ENCODE measurements at places on chromosomes 2 and 18.
A peak's percentile ranks its signal among the peaks of the same experiment; 100 is the strongest.

GRCh38 chr2:239143858-239144712 lies 256.7 kb downstream of the HDAC4 start:
- peak; percentile 37 for DNase-seq

DNA sequence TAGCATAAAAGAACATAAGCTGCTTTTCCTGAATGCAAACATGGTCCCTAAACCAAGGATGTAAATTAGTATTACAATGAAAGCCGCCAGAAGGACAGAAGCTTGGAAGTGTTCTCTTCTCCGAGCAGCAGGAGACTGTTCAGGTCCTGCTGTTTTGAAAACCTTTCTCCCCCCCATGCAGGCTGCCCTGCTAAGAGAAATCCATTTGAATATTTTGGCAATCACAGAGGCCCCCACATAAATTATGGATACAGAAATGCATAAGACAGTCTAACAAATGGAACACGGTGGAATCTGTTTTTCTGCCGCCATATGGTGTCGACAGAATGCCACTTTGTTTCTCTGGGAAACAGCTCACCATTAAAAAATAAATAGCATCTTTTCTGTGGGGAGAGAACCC lies 600.4 kb upstream of the KLHL29 start:
- DNase-seq, result no peak

GRCh38 chr18:76699923-76700322 lies 122.4 kb upstream of the ZNF236 start:
- DNase-seq, result no peak

DNA sequence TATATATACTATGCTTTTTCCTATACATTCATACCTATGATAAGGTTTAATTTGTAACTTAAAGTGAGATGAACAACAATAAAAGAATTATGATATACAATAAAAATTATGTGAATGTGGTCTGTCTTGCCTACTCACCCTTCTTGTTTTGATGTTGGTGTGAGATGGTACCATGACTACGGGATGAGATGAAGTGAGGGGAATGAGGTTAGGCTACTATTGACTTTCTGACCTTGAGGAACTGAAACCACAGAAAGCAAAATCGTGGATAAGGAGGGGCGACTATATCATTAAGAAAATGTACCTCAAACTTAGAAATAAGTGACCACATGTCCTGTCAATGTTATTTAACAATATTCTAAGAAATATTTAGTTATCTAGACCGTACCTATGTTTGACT lies 103.9 kb upstream of the PPP1CB start:
- DNase-seq, result no peak

- DNase-seq, result no peak
Measured at GRCh38 chr2:158922601-158923000, 45.8 kb upstream of the TANC1 start.

- no peak for DNase-seq
Measured at GRCh38 chr18:26482569-26482968, 65.8 kb downstream of the KCTD1 start.

GRCh38 chr2:221464971-221465370 lies 107.1 kb downstream of the EPHA4 start:
- no peak for DNase-seq

DNA sequence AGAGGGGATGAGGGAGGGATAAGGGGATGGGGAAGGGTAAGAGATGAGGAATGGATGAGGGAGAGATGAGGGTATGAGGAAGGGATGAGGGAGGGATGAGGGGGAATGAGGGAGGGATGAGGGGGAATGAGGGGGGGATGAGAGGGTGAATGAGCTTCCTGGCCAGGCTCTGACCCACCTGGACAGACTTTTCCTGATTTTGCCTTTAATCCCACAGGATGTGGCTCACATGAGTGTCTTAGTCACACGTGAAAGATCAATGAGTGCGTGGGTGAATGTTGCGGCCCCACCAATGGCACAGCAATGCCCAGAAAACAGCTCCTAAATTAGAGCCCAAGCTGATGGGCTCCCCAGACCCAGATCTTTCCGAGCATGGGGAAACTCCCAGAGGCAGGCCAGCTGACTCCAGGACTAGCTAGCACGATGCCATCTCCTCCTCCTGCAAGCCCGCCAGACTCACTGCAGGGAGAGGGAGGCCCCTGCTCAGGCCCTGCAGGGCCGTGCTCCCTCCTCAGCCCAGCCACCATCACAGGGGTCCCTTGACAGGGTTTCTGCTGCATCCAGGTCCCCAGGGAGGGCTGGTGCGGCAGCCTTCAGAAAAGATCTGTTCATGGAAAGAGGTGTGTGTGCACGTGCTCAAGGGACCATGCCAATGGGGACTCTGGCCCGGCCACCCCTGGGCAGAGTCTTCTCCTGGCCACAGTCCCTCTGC lies 41.4 kb downstream of the AQP12A start:
- DNase-seq, result no peak

- DNase-seq, result no peak
Measured at GRCh38 chr2:121521359-121521758, 9.3 kb upstream of the RNU4ATAC start.

DNA sequence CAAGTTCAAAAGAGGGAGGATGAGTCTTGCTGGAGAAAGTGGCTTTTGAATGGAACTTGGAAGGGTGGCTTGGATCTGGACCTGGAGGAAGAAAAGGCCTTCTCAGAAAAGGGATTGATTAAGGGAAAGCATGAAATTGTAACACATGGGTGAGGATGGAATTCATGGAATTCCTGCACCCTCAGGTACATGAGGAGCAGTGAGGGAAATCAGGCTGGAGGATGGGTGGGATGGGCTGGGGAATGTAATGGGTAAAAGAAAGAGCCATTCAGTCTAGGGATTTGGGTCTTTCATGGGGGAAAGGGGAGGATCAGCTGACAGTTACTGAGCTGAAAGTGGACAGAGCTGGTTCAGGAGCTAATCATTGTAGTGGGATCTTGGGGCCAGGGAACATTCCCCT lies 51.2 kb upstream of the HAAO start:
- DNase-seq, result no peak

DNA sequence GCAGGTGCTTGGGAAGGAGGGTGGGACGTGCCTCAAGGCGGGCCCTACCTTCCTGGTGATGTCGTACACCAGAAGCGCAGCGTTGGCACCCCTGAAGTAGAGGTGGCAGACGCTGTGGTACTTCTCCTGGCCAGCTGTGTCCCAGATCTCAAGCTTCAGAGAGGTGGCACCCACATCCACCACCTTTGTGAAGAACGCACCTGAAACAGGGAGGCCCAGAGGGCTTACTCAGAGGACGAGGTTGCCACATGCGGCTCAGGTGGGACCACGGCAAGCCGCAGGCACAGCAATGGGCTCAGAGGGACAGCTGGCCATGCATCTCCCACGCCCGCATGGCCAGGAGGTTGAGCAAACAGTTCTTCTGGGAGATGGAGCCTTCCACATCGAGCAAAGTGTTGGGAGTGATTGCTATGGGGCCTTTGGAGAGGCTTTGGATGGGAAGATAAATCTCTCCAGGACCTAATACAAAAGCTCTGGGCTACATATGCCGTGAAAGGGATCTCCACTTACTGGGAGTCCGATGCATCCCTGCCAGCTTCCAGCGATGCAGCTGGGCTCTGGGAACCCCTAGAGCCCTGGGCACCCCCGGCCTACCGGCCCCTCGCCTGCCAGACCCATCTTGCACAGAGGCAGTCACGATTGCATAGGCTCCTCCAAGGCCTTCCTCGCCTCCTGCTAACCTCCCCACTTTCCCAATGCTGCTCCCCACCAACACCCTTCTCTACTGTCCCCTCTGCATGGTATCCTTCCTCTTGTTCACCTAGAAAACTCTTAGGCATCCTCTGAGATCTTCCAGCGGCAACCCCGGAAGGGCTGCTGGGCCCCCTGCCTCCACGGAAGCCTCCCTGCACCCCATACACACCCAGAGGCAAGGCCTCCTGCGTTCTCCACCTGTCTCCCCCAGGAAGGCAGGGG lies 11.8 kb downstream of the PRLH start:
- peak; percentile 11 for DNase-seq

DNA sequence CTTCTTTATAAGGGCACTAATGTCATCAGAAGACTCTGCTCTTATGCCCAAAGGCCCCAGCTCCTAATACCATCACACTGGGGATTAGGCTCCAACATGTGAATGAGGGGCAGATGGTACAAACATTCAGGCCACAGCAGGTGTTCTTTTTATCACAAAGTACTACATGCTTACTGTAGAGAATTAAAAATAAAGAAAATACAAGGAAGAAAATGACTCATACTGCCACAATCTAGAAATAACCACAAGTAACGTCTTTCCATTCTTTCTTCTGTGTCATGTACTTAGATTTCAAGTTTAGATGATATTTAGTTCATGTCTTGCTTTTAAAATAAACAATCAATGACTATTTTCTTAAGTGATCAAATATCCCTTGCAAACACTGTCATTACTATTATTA lies 100.3 kb upstream of the NEDD4L start:
- no peak for DNase-seq

DNA sequence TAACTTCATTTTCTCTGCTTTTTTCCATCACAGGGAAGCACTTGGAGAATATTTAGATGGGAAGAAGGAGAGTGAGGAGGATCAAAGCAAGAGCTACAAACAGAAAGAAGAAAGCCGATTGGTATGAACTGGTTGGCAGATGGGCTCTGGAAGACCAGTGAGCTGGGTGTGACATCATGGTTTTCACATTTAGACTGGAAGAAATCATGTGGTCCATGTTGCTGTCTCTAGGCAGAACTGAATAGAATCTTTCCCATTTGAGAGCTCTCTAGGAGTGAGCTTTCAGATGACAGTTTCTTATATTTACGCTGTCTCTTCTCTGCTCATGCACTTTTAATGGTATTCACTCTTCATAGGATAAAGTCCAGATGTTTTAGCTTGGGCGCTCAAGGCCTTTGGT lies 12.6 kb downstream of the DRC1 start:
- DNase-seq, result no peak

GRCh38 chr2:3141696-3142095 lies 235.9 kb downstream of the EIPR1 start:
- no peak for DNase-seq

- no peak for DNase-seq
Measured at GRCh38 chr2:232229911-232230310, 148.6 kb upstream of the ALPP start.

DNA sequence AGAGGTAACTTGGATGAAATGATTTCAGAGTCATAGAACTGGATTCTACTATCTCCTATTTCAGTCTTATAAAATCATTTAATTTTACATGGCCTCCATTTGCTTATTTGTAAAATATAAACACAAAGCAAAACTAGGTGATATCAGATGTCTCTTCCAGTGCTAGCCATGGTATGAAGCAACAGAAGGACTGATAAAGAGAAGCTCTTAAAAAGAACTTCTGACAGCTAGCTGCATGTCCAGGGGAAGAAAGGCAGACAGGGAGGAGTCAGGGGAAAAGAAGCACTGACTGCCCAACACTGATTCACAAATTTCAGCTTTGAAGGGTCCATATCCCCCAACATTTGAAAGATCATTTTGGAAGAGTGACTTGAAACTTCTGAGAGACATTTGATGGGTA lies 6.4 kb downstream of the SLC8A1 start:
- DNase-seq, result no peak

DNA sequence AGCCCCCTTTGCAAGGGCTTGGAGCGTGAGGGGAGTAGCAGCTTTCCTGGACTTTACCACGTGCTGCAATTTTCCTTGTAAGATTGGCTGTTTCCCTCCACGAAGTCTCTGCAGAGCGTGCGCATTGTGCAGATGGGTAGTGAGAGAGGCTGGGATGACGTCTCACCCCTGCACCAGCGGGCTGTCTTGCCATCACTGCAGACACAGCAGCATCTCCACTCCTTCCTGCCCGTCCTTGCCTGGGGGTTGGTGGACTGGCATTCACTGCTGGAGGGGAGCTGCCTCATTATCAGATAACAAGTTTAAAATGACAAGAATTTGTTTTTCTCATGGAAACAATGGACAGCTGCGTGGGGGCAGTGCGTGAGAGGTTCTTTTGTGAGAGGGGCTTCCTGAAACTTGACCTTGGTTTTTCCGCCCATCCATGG lies 45.3 kb upstream of the HS6ST1 start:
- DNase-seq, result no peak

GRCh38 chr2:238418196-238418998 lies 8.3 kb upstream of the ASB1 start:
- DNase-seq, result peak; percentile 76

DNA sequence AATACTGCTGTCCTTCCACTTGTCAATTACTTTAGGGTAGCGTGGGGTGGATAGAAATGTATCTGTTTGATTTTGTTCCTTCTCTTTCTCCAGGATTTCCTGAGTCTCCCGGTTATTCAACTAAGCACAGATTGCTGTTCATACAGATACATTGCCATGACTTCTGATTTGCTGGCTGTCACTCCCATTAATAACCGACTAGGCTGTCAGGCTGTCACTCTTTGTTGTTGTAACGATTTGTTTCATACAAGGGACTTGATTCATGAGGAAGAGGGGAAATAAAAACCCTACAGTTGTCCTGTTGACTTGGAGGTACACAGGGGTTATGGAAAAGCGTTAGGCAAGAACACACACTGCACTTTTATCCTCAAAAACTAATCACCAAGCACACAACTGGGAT lies 302.7 kb upstream of the SMIM21 start:
- no peak for DNase-seq

DNA sequence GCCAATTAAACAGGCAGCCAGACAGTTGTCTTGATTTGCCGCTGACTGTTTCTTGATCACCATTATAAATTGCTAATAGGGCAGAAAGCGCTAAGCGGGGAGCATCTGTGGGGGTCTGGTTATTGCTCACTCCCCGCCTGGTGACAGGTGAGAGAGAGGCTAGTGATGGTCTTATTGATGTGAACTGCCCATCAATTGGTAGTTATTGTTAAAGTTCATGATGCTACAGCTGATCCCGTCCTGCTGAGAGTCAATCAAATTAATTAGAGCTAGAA lies 148.5 kb downstream of the LNPK start:
- no peak for DNase-seq

- no peak for DNase-seq
Measured at GRCh38 chr2:226773291-226773690, 26.3 kb downstream of the IRS1 start.

GRCh38 chr2:128269063-128269989 lies 49.3 kb downstream of the HS6ST1 start:
- DNase-seq, result peak; percentile 50

DNA sequence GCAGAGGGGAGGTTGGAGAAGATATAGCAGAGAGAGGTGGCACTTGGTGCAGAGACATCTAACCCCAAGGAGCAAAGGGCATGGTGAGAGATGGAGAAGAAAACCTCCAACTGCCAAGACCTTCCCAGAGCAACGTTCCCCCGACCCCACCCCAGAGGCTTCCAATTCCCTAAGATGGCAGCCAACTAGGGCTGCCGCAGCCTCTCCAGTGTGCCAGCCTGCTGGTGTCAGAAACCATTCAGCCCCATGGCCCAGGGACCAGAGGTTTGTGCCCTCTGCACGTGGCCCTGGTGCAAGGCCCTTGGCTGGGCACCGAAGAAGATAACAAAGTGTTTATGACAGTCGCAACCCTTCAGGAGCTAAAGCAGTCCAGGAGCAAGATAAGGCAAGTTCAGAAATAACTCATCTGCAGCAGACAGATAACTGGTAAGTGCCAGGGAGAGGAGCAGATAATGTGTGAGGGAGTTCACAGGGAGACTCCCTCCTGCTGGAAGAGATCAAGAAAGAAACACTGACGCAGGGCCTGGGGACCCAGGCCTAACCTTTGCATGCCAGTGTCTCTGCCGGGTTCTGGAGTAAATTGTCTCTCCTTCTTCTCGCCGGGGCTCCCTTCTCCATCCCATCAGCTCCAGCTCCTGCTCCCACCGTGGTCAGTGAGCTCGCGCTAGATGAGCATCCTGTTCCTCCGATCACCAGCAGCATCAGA lies 66.1 kb upstream of the ID2 start:
- DNase-seq, result no peak

- no peak for DNase-seq
Measured at GRCh38 chr2:145399131-145399530, 879.2 kb upstream of the ZEB2 start.
